ENCODE measurements at places on chromosomes 7 and 10.

- DNase-seq = no peak
Measured at GRCh38 chr10:78458983-78459638, 425.4 kb downstream of the RPS24 start.

DNA sequence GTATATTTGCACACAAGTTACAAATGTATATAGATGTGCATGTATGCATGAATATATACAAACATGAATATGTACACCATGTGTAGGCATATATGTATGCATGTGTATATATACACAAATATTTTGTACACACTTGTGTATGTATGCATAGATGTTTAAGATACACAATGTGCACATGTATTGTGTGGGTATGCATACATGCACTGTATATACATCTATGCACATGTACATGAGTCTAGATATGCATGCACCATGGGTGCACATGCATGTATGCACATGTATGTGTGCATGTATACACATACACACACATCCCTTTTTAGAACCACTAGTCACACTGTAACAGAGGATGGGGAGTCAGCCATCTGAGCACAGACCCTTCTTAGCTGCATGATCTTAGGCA is 249.4 kb downstream of the COBL start:
- DNase-seq = no peak

- DNase-seq = no peak
Measured at GRCh38 chr7:154906736-154907355, 96.1 kb downstream of the PAXIP1 start.

GRCh38 chr7:51009716-51010496 is 227.2 kb upstream of the GRB10 start:
- no peak for DNase-seq

DNA sequence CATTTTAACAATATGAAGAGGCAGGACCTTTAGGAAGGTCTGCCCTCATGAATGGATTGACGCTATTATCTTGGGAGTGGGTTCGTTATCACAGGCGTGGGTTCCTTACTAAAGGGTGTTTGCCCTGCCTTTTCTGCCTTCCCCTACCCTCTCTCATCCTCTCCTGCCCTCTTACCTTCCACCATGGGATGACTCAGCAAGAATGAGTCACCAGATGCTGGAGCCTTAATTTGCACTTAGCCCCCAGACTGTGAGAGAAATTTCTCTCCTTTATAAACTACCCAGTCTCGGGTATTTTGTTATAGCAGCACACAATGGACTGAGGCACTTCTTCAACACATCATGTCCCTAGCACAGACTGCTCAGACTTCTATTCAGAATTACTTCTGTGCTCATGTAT is 31.4 kb upstream of the ZNF32 start:
- no peak for DNase-seq

- no peak for DNase-seq
Measured at GRCh38 chr7:102306916-102307677, 20.4 kb downstream of the SH2B2 start.

DNA sequence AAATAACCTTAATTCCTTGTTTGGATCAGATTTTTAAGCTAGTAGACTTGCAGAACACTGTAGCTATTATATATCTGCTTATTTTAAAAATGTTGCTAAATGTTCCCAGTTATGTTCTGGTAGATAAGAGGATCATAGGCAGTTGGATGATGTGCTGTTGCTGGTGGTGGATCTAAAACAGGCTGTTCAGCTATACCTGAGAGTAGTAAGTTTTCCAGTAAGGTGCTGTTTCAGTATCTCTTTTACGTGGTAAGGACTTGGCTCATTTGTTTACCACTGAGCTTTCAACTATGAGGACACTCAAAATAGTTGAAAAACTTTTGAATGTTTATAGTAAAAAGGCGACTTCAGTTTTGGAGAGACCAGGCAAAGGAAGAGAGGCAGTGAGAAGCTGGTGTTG is 180.9 kb downstream of the CDK14 start:
- DNase-seq = no peak

GRCh38 chr7:112266595-112267270 is 60.2 kb downstream of the ZNF277 start:
- DNase-seq = no peak

DNA sequence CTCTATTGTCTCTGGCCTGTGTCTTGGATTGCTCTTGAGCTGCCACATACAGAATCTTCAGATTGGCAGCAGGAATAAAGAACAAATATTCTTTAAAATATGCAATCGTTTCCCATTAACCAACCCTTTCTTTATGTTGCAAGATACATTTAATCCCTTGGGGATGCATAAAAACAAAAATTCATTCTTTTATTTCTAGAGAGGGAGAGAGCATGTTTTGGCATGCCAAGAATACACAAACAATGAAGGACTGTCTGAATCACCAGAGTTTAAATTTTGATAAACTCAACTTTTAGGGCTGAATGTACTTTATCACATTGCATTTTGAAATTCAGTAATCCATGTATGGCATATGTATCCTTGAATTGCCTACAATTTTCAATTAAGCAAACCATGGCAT is 154.3 kb upstream of the SEMA3D start:
- DNase-seq = no peak

DNA sequence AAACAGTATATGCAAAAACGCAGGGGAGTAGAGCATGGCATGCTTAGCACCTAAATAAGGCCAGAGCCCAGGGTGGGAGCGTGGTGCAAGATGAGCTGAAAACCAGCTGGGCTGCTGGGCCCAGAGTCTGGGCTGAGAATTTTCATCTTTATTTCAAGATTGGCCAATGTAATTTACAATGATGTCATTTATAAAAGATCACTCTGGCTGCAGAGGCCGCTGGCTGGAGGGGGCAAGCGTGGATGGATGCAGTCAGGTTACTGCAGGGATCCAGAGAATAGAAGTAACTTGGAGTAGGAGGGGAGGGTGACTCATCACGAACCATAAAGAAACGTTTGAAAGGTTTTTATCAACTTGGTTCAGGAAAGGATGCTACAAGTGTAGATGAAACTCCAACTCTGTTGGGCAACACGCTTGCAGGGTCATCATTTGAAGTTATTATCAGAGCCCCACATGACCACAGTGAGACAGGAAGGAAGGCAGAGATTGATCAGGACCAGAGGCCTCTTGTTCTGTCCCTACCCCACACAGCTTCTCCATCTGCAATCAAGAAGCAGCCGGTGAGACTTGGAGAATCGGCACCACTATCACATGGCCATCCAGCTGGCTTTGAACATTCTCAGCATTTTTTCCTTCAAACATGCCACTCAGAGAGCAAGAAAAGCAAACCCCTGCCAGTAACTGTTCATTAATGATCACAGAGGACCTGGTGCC is 49.2 kb downstream of the ODAD2 start:
- no peak for DNase-seq

DNA sequence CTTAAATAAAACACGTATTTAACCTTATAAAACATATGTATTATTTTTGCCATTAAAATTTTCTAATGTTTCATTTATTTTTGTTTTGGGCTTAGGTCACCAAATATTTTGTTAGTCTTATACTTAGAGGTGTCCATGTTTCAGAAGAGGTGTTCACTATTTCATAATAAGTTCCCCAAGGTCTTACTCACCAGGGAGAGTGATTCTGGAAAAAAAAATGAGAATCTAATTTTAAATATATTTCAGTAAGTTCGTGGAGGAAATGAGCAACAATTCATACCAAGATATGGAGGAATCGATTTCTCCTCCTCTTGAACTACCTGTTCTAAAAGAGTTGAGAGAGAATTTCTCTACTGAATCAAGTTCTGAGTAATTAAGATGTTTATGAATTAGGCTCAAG is 271.6 kb upstream of the SLC26A5 start:
- no peak for DNase-seq

DNA sequence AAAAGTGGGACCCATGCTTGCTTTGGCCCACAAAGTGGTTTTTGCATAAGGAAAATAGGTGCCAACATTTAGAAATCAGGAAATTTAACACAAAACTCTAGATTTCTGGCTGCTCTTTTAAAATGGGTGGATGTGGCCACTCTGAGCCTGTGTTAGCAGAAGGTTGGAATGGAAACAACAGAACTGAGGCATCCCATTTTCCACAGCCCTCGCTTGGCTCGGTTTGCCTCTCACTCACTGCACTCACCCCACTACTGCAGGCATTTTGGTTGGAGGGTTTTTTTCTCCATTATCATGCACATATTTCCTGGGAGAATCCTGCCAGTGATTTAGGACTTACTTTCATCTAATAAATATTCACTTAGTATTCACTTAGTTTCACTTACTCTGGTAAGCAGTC is 178.9 kb downstream of the BICC1 start:
- no peak for DNase-seq

DNA sequence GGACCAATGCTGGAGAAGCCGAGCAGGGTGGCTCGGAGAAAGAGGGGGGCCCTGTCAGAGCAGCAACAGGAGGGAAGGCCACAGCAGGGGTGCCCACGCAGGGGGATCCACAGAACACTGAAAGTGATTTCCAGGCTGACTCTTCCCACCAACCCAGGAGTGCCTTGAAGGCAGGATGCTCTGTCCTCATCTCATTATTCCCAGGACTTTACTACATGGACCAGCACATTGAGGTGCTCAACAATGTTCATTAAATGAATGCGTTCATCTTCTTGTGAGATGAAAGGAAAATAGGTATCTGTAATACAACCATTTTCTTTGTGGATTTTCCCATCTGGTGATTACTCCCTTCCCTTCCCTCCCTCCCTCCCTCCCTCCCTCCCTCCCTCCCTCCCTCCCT is 71.0 kb downstream of the COL26A1 start:
- no peak for DNase-seq

DNA sequence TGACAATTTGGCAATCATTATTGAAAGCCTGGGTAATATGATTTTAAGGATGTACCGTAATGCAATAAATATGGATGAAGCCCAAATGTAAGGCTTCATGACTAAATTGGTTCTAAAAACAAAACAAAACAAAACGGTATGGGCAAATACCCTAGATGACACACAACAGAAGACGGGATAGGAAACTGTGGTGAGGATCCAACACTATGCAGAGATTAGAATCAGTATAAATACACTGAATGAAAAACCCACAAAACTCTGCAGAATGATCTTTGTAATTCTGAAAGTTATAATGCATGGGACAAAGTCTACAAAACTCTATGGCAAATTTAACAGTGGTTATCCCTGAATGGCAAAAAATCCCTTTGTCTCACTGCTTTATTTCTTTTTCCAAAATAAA is 57.6 kb downstream of the MALSU1 start:
- no peak for DNase-seq
